HFFc6 (cell line): ENCODE measurements at places on chromosomes 11 and 22. TPM values are rescaled to one million over a fixed set of nuclear protein-coding genes. Genes with fewer than 3 reads are reported as not detected.

RTN4R gene
- 0.14 and 0.83 TPM in 2 replicates for total RNA-seq

VPREB1 gene
- total RNA-seq, result not detected in 2 replicates

XKR3 gene
- total RNA-seq, result not detected in 3 replicates

DDIAS gene
- 4.3 to 9.3 TPM (median 8.7 TPM) in 3 replicates for total RNA-seq

DDI1 gene
- total RNA-seq, result not detected in 3 replicates

PATE2 gene
- not detected in 3 replicates for total RNA-seq

OPCML gene
- 0.38 to 1.8 TPM (median 0.91 TPM) in 3 replicates for total RNA-seq

ACTN3 gene
- 0.08 to 0.24 TPM (median 0.16 TPM) in 3 replicates for total RNA-seq

TSPAN18 gene
- total RNA-seq, result not detected in 3 replicates

RAB39A gene
- total RNA-seq, result not detected in 3 replicates

MDK gene
- 12.1 to 21.8 TPM (median 13.5 TPM) in 3 replicates for total RNA-seq

UCP3 gene
- 0.32 to 0.75 TPM (median 0.38 TPM) in 3 replicates for total RNA-seq

PEX16 gene
- total RNA-seq, result 21.9 and 27.0 TPM in 2 replicates

CD6 gene
- total RNA-seq, result not detected in 2 replicates

NPAS4 gene
- 0.07 to 0.36 TPM in 2 of 3 replicates, not detected in the other for total RNA-seq

HOATZ gene
- total RNA-seq, result not detected in 2 replicates

PLEKHA7 gene
- total RNA-seq, result 0.07 to 0.27 TPM (median 0.24 TPM) in 3 replicates

MMP12 gene
- 0.24 to 0.69 TPM (median 0.26 TPM) in 3 replicates for total RNA-seq

CCDC34 gene
- 7.7 to 14.0 TPM (median 12.6 TPM) in 3 replicates for total RNA-seq

APOL5 gene
- total RNA-seq, result not detected in 3 replicates

MOGAT2 gene
- total RNA-seq, result not detected in 2 replicates

RIMBP3B gene
- 0.27 to 0.36 TPM (median 0.34 TPM) in 3 replicates for total RNA-seq

RIN1 gene
- total RNA-seq, result 31.9 and 49.9 TPM in 2 replicates

GVQW3 gene
- 0.32 to 0.96 TPM (median 0.56 TPM) in 3 replicates for total RNA-seq

MCHR1 gene
- total RNA-seq, result 0.11 to 0.16 TPM in 2 of 3 replicates, not detected in the other

SREBF2 gene
- total RNA-seq, result 36.2 and 36.8 TPM in 2 replicates

DCDC1 gene
- not detected in 3 replicates for total RNA-seq

ZBTB16 gene
- total RNA-seq, result not detected in 3 replicates

SEPTIN5 gene
- total RNA-seq, result 6.3 to 13.7 TPM (median 11.0 TPM) in 3 replicates

DAGLA gene
- 2.4 to 3.8 TPM (median 2.4 TPM) in 3 replicates for total RNA-seq

NXPE1 gene
- not detected in 2 replicates for total RNA-seq

PRRG4 gene
- not detected in 3 replicates for total RNA-seq

TRIM6 gene
- total RNA-seq, result 3.8 to 6.8 TPM (median 5.3 TPM) in 3 replicates

SLC22A9 gene
- total RNA-seq, result not detected in 3 replicates

GAL gene
- 1.2 to 12.9 TPM (median 10.2 TPM) in 3 replicates for total RNA-seq

GAL3ST1 gene
- total RNA-seq, result not detected in 3 replicates

GANAB gene
- total RNA-seq, result 349 to 376 TPM (median 370 TPM) in 3 replicates

TALDO1 gene
- total RNA-seq, result 238 to 313 TPM (median 247 TPM) in 3 replicates

OR8D1 gene
- total RNA-seq, result not detected in 3 replicates

RRM1 gene
- 82.9 to 145 TPM (median 119 TPM) in 3 replicates for total RNA-seq

KCNE3 gene
- total RNA-seq, result not detected in 3 replicates

ANGPTL5 gene
- not detected in 3 replicates for total RNA-seq

OR56A1 gene
- total RNA-seq, result not detected in 3 replicates

TSSK2 gene
- not detected in 2 replicates for total RNA-seq

MUC5AC gene
- not detected in 3 replicates for total RNA-seq

OR10A2 gene
- total RNA-seq, result not detected in 3 replicates

ARAP1 gene
- 42.8 to 47.6 TPM (median 46.0 TPM) in 3 replicates for total RNA-seq

DKK3 gene
- total RNA-seq, result 518 and 827 TPM in 2 replicates

APOBEC3H gene
- not detected in 3 replicates for total RNA-seq

MS4A1 gene
- not detected in 3 replicates for total RNA-seq

XRCC6 gene
- total RNA-seq, result 313 and 378 TPM in 2 replicates

OR5M8 gene
- total RNA-seq, result not detected in 3 replicates

NRGN gene
- total RNA-seq, result 3.8 to 6.5 TPM (median 4.0 TPM) in 3 replicates

ATG2A gene
- total RNA-seq, result 17.9 to 20.4 TPM (median 18.3 TPM) in 3 replicates

KRTAP5-11 gene
- not detected in 3 replicates for total RNA-seq

UBQLNL gene
- total RNA-seq, result 0.07 TPM in 1 of 3 replicates, not detected in the others

NEFH gene
- not detected in 3 replicates for total RNA-seq

SCGB1C1 gene
- total RNA-seq, result not detected in 2 replicates

KLHL35 gene
- total RNA-seq, result not detected in 3 replicates

DGCR6 gene
- total RNA-seq, result 0.64 to 1.8 TPM (median 0.66 TPM) in 3 replicates
